ENCODE measurements at places on chromosomes 3 and 15. TPM values are rescaled to one million over a fixed set of nuclear protein-coding genes. Genes with fewer than 3 reads are reported as not detected.

DNA sequence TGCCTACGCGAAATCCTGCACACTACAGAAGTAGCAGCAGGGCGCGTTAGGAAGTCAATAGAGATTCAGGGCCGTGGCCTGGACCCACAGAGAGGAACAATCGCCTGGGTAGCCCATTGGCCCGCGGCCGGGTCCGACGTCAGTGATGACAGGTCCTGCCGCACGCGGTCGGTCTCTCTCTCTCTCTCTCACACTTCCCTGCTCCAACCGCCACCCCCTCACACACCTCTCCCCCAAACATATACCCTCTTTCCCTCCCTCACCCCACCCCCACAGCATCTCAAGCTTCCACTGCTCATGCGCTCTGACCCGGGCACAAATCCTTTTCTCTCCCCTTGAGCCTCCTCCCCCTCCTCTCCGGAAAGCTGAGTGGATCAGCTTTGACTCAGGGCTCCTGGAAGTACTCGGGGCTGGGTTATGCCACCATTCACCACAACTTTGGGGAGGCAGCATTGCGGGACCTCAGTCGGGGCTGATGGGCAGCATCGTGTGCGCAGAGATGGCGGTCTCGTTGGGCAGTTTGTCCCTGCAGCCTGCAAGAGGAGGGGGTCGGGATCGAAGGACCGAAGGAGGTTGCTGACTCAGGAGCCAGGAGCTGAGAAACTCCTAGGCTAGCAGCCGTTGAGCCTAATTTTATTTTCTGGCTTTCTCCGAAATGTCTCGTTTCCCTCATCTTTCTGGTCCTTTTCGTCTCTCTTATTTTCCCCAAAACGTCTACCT is 9.0 kb downstream of the ZIC4 start:
- H3K4me3 ChIP-seq = no peak overlapping the region
- H3K27me3 ChIP-seq = peaks cover 58% of the 10 kb centered on the region
- no peak for DNase-seq
- peaks cover 5% of the 10 kb centered on the region for H3K36me3 ChIP-seq
- H3K27ac ChIP-seq = no peak overlapping the region

Gene KBTBD13
- not detected for total RNA-seq

DNA sequence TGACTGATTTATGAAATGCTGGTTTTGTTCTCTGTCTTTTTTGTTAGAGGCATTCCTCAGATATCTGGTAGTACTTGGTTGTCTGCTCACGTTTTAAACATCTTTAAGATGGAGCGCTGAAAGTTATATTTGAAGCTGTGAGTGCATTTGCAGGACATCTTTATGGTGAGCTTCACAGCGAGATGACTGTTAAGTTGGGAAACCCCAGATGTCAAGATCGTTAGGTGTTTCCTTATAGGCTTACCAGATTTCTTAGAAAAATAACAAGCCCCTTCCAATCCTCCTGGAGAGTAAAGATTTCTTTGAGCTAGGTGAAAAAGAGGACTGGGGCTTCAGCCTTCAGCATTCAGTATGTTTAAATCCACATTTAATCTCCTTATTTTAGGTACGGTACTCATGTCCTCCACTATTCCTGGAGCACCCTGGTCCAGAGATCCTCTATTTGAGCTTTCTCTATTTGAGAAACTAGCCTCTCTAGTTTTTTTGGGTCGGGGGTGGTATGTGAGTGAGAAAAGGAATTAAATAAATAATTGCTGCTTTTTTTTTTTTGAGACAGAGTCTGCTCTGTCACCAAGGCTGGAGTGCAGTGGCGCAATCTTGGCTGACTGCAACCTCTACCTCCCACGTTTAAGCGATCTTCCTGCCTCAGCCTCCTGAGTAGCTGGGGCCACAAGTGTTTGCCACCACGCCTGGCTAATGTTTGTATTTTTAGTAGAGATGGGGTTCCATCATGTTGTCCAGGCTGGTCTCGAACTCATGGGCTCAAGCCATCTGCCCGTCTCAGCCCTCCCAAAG is 72.3 kb downstream of the ZNF609 start:
- H3K4me3 ChIP-seq = peak overlapping the region; percentile 10
- peaks cover 18% of the 10 kb centered on the region for H3K36me3 ChIP-seq
- H3K4me1 ChIP-seq = peaks cover 29% of the 10 kb centered on the region
- no peak for DNase-seq
- peak overlapping the region; percentile 44 for H3K27ac ChIP-seq
- H3K27me3 ChIP-seq = no peaks in the 10 kb centered on the region

- no peaks in the 10 kb centered on the region for H3K27me3 ChIP-seq
- no peaks in the 10 kb centered on the region for H3K36me3 ChIP-seq
- H3K27ac ChIP-seq = no peak overlapping the region
Observed at GRCh38 chr15:88375234-88375927, 91.8 kb downstream of the MRPL46 start.

DNA sequence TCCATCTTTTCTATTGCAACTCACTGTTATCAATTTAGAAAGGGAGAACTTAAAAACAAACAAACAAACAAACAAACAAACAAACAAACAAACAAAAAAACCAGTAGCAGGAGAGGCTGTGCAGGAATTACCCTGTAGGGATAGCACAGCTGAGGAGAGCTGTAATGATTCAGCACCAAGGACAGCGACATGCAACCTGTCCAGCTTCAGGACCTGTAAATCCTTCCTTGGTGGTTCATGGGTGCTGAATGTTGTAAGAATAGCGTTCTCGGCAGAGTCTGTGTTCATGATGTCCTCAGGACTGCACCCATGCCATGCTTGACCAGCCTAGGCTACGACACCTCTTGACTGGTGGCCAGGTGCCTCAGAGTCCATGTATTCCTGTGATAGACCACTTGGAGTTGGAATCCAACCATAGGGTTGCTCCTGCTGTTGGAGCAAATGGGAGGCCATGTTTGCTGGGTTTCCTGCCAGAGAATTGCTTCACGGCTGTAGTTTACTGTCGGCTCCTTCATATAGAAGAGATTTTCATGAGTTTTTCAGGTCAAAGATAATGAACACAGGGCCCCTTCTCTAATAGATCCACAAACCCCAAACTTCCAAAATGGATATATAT is 65.9 kb downstream of the CACNA2D3 start:
- no peak overlapping the region for H3K27ac ChIP-seq
- no peaks in the 10 kb centered on the region for H3K36me3 ChIP-seq
- peaks cover 3% of the 10 kb centered on the region for H3K27me3 ChIP-seq

DNA sequence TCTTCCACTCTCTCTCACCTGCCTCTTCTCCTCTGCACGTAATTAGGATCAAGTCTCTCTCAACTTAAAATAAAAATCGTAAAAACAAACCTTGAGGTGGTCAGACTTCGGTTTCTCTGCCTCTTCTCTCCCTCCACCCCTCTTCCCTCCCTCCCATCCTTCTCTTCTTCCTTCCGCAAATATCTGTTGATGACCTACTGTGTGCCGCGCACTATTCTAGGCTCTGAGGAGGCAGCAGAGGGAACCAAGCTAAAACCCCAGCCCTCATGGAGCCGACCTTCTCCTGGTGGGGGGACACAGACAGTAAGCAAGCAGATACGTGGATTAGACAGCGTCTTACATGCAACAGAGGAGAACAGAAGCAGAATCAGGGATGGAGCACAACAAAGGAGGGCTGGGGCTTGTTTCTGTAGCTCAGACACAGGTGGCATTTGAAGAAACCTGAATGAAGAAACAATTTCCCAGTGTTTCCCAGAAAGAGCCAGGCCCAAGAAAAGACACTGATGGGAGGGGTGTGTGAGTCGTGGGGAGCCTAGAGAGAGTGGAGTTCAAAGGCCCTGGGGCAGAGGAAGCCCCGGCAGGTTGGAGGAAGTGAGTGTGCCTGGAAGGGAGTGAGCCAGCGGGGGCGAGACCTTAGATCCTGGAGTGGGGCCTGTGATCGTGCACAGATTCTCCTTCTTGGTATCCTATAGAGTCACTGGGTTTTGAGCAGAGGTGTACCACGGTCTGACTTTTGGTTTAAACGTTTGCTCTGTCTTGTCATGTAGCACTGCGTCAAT is 80.5 kb downstream of the TOP2B start:
- peaks cover 2% of the 10 kb centered on the region for H3K27me3 ChIP-seq
- no peaks in the 10 kb centered on the region for H3K4me1 ChIP-seq
- H3K36me3 ChIP-seq = no peaks in the 10 kb centered on the region
- no peak overlapping the region for H3K4me3 ChIP-seq
- no peak for DNase-seq
- H3K27ac ChIP-seq = no peak overlapping the region

DNA sequence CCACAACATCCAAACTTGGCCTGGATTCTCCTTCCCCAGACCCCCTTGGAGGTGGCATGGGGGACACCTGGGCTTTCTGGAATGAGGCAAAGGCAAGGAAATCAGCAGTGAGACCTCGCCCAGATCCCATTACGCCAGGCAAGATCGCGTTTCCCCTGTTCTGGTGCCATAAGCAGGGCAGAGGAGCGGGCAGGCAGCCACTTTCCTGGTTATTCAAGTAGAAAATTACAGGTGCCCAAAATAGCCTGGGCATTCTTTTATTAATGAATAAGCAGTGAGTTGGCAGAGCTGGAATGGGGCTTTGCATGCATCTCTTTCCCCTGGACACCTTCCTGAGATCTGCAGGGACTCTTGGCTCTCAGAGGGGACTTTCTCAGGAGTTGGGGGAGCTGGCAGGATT is 31.5 kb upstream of the FAM107A start:
- peaks cover 23% of the 10 kb centered on the region for H3K27me3 ChIP-seq
- H3K4me3 ChIP-seq = no peak overlapping the region

DNA sequence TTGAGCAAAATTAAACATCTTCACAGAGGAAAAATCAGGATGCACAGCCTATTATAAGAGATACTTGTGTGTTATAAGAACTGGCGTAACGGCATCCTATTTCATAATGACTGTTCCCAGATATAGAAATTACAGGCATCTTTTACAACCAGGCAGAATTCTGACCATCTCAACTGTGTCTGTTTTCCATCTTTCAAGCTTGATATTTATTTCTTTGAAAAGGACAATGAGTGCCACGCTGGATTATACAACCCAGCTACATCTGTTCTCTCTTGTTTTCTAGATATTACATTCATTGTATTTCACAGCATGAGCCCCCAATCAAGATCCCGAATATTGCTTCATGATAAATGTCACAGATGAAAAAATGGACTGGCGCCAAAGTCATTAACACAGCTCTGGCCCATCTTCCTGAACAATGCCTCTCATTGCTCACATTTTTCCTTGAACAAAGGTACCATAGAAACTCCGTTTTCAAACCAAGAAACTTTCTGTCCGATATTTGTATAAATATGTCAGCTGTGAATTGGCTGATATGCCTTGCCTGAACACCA is 420.6 kb downstream of the TBL1XR1 start:
- no peaks in the 10 kb centered on the region for H3K4me1 ChIP-seq
- H3K27ac ChIP-seq = no peak overlapping the region
- DNase-seq = no peak
- H3K36me3 ChIP-seq = no peaks in the 10 kb centered on the region

DNA sequence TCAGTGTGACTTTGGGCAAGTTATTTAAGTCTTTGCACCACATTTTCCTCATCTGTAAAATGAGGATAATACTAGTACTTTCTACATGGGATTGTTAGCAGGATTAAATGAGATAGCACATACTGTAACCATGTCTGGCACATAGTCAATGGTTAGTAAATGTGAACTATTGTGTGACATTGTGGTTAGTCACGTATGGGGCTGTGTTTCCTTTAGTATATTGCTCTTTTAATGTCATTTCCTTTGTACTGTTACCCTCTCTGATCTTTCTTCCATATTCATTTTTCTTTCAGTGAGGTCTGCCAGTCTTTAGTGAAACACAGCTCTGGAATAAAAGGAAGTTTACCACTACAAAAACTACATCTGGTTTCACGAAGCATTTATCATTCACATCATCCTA is 21.4 kb downstream of the OPA1 start:
- H3K27ac ChIP-seq = peak overlapping the region; percentile 85
- H3K36me3 ChIP-seq = peaks cover 41% of the 10 kb centered on the region
- peak overlapping the region; percentile 67 for H3K4me3 ChIP-seq
- DNase-seq = no peak

GRCh38 chr3:58130591-58130990 is 80.2 kb downstream of the DNASE1L3 start:
- H3K27me3 ChIP-seq = no peaks in the 10 kb centered on the region
- H3K36me3 ChIP-seq = peaks cover 28% of the 10 kb centered on the region
- no peak overlapping the region for H3K4me3 ChIP-seq
- H3K4me1 ChIP-seq = peaks cover 4% of the 10 kb centered on the region
- no peak overlapping the region for H3K27ac ChIP-seq

Gene B3GALNT1
- 14.6 TPM for total RNA-seq

- peaks cover 6% of the 10 kb centered on the region for H3K27me3 ChIP-seq
- DNase-seq = no peak
- no peak overlapping the region for H3K27ac ChIP-seq
- no peaks in the 10 kb centered on the region for H3K36me3 ChIP-seq
- H3K4me3 ChIP-seq = no peak overlapping the region
Observed at GRCh38 chr3:32076566-32076965, 29.9 kb upstream of the GPD1L start.
